AG08396 (cell line): ENCODE measurements at places on chromosomes 11 and 22.

DNA sequence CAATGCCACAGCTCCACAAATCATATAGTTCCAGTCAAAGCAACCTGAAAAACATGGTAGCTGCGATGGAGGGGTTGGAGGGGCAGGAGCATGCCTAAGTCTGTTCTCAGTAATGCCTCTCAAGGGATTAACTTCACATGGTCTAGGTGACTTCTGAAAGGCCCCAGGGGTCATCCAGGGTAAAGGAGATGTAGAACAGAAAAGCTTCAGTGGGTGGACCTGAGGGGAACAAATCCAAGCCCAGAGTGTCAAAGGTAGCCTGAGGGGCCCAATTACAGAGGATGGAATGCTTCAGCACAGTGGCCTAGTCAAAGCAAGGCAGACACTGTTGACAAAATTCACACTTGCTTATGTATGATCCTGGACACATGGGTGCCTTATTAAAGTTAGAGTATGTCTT lies 23.3 kb downstream of the OR4D9 start:
- DNase-seq = no peak

DNA sequence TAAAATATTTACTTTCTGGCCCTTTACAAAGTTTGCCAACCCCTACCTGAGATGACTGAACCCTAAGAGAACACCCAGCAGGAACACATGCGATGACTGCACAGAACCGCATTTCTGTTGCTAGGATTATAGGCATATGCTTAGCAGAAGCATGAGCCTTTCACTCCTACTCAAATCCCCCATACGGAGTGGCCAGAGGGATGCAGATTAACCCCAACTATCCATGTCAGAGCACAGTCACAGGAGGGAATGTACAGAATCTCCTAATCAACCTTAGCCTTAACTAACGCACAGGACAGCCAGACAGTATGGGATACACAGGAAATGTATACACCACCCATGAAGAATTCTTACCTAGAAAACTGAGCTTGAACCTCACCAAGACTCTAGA lies 6.2 kb downstream of the HPS4 start:
- no peak for DNase-seq

GRCh38 chr22:39313258-39314001 lies 6.0 kb downstream of the RPL3 start:
- DNase-seq = no peak

GRCh38 chr11:47488111-47488510 lies 39.2 kb upstream of the RAPSN start:
- no peak for DNase-seq

GRCh38 chr11:26285608-26286007 lies 46.3 kb upstream of the ANO3 start:
- DNase-seq = no peak

DNA sequence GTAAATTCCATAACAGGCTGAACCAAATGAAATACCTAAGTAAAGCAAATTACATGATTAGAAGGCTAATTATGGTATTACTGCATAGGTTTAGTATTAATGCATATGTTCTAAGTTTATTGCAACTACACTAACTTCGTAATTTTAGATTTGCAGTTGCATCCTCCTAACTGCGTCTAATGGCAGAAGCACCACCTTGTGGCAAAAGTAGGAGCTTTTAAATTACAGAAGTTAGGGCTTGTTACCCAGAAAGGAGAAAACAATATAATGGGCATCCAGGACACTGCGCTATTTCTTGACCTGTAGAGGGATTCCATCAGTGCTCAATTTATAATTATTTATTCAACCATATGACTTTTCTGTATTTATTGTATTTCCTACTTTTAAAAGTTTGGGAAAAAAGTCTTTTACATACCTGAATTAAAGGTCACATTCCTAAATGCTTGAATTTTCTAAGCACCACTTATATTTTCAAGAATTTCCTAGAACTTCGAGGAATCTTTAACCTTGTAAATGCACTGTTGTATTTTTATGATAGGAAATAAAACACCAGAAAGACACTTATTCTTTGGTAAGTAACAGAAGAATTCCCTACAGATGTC lies 16.3 kb upstream of the GPR83 start:
- no peak for DNase-seq

DNA sequence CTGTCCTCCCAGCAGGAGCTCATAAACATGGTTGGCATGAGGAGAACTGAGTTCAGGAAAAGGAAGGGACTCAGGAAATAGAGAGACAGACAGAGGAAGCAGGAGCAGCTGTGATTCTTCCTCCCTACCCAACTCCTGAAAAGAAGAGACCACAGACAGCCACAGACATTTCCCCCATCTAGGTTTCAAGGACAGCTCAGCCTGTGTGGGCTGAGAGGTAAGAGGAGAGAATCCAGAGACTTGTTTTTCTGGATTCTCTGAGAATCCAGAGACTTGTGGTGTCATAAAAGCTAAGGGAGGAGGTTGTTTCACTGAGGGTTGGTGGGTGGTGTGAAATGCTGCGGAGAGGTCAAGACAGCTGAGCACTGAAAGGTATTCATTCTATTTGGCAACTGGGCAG lies 19.0 kb upstream of the STK33 start:
- no peak for DNase-seq

DNA sequence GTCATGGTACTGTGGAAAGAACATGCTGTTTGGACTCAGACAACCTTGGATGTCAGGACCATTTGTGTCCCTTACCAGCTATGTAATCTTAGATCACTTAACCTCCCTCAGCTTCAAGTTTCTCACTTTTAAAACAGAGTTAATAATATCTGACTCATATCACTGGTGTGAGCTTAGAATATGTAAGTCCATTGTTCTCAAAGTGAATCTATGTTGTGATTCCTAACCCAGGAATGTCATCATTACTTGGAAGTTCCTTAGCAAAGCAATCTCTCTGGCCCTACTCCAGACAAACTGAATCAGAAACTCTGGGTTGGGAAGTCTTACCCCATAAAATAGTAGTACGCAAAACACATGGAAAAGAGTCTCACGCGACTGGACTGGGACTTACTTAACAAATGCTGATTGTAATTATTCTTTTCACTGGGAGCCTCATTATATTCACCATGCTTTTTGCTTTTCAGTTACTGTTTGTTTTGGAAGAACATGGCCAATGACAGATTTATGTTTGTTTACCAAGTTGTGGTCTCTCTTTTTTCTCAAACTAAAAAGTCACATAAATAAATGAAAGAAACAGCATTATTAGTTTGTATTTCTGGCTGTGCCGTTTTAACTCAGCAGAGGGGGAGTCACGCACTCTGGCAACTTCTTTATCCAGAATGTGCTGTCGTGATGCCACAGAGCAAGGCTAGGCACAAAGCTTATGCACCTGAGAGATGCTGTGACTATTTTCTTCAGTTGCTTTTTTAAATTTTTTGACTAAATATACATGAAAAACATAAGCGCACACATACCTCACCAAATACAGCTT lies 217.7 kb upstream of the CTSC start:
- peak; percentile 56 for DNase-seq

- DNase-seq = no peak
These were observed 101.6 kb downstream of the NTM start for GRCh38 chr11:131471976-131472375.

- DNase-seq = peak; percentile 98
These were observed at the start of gene CBL for GRCh38 chr11:119205574-119206510. Gene CBL (plus strand): TSS chr11:119206339. CDS start chr11:119206418, 79 bp downstream.

DNA sequence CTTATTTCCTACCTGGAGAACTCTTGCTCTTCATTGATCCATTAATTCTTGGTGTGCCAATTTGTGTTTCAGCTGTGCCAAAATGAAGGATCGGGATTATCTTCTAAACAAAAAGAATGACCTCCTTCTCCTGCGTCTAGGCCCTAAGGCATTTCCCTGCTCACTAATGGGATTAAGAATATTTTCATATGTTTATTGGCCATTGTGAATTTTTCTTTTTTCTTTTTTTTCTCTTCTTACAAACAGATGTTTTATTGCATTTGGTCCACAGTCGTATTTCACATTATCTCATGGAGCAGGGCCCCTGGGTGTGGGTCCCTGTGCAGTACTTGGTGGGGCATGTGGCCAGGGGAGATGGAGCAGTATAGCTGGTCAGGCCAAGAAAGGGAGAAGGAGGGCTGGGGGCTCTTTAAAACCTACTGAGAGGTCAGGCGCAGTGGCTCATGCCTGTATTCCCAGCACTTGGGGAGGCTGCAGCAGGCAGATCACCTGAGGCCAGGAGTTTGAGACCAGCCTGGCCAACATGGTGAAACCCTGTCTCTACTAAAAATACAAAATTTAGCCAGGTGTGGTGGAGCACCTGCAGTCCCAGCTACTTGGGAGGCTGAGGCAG lies 35.3 kb upstream of the HORMAD2 start:
- no peak for DNase-seq

- DNase-seq = no peak
These were observed 114.0 kb downstream of the ZNF280B start for GRCh38 chr22:22394591-22394990.

DNA sequence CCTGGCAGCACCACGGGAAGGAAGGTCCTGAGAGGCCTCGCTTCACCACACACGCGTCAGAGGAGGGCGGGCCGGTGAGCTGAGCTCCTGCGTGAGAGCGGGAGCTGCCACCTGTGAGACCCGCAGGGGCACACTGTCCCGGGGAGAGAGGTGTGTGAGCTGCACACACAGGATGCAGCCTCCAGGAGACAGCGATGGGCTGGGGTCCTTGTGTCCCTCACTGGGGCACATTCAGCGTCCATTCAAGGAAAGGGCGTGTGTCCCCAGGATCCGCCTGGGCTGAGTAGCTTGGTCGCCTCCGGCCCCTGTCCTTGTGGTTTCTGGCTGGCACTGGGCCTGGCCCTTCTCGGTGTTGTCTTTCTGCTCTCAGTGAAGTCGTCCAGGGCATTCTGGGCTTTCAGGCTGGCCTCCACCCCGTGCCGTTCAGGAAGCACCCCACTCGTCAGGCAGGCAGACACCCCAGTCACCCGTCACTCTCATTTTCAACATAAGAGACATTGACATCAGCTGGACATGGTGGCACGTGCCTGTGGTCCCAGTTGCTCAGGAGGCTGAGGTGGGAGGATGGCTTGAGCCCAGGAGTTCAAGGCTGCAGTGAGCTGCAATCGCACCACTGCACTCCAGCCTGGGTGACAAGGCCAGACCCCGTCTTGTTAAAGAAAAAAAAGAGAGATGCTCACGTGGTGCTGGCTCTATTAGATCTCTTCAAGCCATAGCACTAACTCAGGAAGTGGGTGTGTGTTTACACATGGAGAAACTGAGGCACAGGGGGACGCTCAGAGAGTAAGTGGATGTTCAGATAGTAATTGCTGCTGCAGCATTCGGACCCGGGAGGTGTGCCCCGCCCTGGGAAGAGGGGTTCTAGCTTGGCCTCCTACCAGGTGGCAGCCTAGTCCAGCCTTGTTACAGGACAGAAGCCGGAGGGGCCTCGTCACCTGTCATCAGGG lies 1081.6 kb downstream of the BRD1 start:
- DNase-seq = no peak

DNA sequence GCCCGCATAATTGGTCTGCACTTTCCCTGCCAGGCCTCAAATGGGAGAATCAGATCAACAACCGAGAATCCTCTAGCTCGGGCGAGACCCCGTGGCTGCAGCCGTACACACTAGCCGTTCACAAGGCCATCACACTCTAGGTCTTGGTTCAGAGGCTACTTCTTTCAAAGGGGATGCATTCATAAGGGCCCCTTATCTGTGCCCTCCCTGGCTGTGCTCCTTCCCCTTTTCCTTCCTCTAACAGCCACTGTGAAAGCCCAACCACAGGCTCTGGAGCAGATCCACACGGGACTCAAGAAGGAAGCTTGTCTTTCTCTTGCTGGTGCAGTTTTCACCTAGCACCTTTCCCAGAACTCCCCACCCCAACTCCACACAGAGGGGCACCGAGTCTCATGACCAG lies 24.5 kb downstream of the SMIM38 start:
- DNase-seq = no peak

DNA sequence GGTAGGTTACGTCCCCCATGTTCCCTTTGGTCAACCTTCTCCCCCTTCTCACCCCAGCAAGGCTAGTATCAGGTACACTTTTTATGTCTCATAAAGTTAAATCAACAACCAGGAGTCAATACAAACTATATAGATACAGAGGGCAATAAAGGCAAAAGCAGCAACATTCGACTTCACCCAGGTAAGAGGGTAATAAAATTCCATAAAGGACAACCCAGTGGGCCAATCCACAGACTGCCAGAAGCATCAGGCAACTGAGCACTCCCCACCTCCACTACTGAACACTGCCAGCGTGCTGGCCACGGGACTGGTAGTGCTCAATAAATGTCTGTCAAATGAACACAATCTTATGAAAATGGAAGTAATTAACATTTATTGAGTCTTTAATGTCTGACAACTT lies 5.1 kb upstream of the MS4A18 start:
- no peak for DNase-seq

- DNase-seq = no peak
These were observed 36.9 kb upstream of the KLHL35 start for GRCh38 chr11:75469785-75470405.

- no peak for DNase-seq
These were observed 2.9 kb upstream of the TTC36 start for GRCh38 chr11:118524356-118524755.

GRCh38 chr11:108144615-108145014 lies 23.2 kb downstream of the ACAT1 start:
- DNase-seq = no peak
